Stimulated activated effector memory CD8-positive, alpha-beta T cell treated with anti-CD3 and anti-CD28 coated beads, Interleukin-12 subunit alpha, Interleukin-12 subunit beta, amount 100 ng/mL, for 72 hours (primary cell): ENCODE measurements at places on chromosomes 7 and 10.

- DNase-seq: peak; percentile 42
These were observed 562 bp downstream of the GRK5 start for GRCh38 chr10:119207713-119208552.

DNA sequence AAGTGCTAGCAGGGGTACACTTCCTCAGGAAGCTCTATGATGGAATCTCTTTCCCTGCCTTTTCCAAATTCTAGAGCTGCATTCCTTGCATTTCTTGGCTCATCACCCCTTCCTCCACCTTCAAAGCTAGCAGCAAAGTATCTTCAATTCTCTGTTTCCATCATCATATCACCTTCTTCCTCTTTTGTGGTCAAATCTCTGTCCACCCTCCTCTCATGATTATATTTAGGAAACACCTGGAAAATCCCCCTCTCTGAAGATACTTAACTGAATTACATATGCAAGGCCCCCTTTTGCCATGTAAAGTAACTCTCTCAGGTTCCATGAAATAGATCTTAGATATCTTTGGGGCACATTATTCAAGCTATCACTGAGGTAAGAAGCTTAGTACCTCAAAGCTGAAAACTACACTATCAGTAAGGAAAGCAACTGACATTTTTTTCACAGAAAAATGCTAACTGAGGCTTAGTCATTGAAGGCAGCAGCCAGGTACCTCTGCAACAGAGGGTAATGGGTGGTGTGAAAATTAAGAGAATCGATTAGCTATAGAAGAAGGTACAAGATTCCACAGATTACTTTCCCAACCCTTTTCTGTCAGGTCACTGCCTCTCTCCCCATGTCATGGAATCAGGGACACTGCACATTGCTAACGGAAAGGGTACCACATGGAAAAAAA is 197.3 kb downstream of the MACC1 start:
- DNase-seq: no peak

GRCh38 chr7:70208236-70209063 is 610.2 kb downstream of the AUTS2 start:
- DNase-seq: no peak

DNA sequence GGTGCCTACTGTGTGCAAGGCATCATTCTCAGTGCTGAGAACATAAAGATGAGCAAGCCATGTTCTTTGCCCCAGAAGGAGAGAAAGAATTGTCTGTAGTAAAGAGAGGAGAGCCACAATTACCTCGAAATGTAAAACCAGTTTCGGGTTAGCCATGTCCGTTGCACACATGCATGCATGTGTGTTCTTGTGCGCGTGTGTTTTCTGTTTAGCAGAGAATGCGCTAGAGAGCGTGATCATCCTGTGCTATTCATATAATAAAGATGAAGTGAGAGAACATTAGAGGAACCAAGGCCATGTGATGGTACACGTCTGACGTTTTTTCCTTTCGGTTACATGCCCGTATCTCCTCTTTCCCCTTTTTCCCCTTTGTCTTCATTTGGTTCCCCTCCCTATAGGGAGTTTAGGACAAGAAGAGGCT is 158.2 kb downstream of the CELF2 start:
- no peak for DNase-seq

GRCh38 chr10:76205361-76205760 is 773.9 kb downstream of the LRMDA start:
- DNase-seq: no peak

DNA sequence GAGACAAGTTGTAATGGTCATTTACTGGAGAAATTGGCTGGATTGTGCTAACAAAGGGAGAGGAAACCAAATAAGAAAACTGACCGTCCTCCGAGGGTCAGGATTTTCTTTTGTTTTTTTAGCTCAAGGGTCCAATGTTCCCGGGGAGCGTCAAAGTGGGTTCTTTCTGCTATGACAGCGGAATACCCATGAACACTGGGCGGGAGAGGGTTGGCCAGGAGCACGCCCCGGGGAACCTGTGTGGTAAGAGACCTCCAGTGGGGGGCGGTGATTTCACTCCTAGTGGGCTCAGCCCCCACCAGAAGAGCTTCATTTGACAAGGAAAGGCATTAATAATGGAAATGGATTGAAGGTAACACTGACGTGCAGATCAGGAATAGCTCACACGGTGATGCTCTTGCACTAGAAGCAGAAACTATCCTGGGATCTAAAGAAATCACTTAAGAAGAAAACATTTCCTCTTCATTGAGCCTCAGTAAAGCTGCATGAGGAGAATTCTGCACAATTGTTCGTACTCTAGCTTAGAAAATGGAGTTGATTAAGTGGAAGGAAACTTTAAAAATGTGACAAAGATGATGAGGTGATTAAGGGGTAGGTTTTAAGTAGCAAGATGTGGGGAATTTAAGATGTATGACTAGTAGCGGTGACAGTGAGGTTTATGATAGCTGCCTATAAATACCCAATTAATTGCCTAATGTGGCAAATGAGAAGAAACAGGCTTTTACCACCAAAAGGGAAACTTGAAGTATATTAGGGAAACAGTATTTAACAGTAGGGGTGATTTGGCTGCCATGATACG is 627.2 kb downstream of the SUGCT start:
- DNase-seq: no peak

DNA sequence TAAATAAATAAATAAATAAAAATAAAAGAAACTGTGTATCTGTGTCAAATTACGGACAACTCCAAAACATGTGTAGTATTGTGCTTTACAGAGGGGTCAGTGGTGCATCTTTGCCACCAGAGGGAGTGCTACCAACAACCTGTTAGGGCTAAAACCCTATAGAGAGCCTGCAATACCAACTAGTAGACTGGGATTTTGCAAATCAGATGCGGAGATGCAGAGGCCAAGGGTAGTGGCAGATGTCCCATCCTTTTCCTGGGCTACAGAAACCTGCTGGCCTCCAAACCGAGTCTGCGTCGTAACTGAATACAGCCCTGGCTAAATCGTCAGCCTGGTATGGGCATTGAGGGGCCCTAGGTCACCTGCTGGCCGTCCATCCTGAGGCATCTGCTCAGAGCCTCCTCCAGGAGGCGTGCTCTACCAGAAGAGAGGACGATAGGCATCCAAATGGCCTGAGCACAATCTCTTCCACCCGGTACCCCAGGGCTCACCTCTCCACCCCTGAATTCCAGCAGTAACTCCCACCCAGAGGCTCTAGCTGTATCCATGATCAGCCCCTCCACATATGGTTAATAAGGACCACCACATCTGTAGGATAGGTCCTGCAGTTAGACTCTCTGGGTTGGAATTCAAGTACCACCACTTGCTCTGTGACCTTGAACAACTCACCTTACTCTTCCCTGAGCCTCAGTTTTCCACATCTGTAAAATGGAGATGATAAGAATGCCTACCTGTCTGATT is 6.2 kb upstream of the RRP12 start:
- DNase-seq: no peak

DNA sequence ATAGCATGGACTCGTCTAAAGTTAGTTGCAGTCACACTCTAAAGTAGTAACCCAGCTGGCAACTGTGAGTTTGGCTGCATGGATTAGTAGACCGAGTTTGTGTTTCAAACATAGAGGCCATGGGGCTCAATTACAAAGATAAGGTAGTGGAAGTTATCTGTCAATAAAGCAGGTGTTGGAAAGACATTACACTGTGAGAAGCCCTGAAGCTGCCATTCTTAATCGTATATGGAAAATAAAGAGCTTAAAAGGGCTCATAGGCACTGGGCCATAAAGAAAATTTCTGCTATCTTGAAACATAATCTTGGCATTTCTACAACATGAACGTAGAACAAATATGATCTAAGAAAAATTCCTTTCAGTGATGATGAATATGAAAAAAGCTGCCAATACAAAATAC is 837.7 kb downstream of the REEP3 start:
- no peak for DNase-seq

DNA sequence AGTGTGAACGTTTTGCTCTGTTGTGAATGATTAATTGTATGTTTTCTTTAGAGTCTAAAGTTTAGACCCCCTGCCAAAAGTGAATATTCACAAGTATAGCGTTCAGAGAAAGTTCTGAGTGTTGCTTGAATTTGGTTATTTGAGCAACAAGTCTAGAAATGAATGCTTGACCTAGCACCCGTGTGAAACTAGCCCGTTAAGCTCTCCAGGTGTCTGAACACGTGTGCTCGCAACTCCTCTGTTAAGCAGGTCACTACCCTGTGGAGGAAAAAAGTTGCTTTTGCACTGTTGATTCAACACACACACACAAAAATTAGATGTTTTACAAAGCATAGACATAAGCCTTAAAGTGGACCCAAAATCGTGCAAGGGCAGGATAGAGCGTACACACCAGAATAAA is 78.6 kb upstream of the SAMD8 start:
- DNase-seq: no peak

DNA sequence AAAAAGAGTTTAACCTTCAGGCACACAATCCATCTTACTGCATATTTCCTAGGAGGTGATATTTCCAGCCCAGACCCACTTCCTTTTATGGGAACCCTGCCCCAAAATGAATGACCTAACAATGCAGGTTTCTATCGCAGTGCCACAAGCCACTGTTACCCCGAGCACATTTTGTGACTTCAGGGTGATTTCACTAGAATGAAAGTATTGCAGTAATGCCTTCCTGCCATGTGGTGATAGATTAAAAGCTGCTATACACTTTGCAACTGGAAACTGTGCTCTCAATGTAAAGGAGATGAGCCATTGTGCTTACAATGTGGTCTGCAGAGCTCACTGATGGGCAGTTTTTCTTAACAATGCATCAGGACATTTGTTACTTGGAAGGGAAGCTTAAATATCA is 90.5 kb upstream of the RSU1 start:
- DNase-seq: no peak

DNA sequence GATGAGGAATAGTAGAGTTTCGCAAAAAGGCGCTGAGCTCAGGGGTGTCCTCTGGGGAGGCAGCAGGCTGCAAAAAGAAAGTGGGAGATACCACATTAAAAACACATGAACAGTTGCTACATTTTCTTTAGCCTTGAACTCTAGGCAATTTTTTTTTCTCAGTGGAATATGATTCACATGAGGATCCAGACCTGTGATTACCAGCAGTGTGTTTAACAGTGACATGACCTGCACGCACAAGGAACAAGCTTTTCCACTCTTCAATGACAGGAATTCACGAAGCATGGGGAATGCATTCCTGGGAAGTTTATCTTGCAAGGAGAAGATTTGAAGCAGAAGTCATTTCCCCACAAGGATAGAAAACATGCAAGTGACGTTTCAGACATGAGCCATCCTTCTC is 161.6 kb downstream of the ITGA8 start:
- DNase-seq: no peak

DNA sequence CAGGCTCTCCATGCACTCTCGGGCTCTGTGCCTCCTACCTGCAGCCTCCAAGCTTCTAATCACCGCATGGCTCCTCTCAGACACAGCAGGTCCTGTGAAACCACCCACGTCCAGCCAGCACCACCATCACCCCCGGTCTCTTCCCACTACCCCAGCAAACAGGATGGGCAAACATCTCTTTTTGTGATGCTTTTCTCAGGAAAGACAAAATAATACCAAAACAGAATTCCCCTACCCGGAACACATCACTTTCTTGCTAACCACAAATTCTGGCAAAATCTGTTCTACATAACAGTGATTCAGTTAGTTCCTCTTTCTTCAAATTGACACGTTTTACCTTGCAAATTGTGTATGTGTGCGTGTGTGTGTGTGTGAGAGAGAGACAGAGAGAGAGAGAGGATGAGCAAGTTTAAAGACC is 6.5 kb downstream of the SNX8 start:
- DNase-seq: no peak

GRCh38 chr10:74174521-74174920 is 23.5 kb downstream of the ADK start:
- no peak for DNase-seq

DNA sequence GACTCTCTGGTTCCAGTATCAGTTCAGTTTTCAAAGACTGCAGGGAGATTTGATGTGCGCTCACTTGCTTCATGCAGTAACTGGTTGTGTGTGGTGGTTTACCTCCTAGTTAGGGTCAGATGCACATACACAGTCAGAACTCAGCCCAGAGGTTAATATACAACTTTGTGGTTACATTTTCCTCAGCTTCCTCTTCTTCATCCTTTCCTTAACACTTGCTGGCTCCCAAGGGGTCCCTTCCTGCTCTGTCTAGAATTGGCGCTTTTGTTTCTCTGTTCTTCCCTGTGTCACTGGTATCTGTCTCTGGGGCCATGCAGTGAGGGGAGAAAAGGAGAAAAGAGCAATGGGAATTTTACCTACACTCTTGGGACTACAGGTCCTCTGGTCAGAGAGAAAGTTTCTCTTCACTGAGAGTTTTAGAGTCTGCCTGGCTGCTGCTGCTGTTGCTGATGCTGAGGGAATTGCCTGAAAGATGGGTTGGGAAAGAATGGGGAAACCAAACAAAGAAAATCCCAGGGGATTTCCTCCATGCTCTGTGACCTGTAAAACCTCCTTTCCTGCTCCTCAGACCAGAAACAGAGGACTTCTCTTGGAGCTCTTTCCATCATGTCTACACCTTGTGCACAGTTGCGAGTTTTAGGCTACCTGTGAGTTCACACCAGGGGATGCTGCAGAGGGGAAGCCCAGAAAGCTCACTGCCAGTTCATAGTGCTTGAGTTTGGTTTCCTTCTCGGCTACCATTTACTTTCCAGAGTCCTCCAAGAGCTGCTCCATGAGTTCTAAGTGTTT is 74.6 kb downstream of the WDFY4 start:
- no peak for DNase-seq

DNA sequence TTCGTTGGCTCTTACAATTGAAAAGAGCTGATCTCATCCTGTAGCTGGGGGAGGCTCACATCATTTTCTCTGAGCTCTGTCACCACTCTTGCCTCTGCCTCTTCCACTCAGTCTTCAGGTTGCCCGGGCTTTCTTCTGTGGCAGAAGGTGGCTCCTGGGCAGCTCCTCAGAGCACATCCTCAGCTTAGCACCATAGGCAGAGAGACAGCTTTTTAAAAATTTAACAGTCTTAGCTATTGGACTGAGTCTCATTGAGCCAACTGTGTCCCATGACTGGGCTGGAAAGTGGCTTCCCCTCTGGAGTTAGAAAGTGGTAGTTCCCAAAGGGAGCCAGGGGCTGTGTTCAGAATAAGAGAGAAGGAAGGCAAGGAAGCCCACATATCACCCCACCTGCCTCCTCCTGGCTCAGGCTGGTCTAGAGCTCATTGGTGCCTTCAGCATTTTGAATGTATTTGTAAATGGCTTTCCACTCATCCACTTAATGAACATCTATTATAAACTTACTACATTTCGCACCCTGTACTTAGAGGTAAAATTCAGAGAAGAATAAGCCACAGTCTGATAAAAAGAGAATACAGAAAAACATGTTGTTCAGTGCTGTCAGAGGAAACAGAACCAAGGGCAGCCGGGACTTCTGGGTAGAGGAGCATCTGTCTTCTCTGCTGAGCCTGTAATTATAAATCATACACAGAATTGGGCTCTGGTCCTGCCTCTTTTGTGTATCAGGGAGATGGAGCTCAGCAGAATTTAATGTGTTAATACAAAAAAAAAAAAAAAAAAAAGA is 119.3 kb downstream of the WDFY4 start:
- no peak for DNase-seq

GRCh38 chr7:80107278-80107677 is 27.4 kb upstream of the GNAI1 start:
- DNase-seq: no peak
